ENCODE measurements at places on chromosomes 12 and 14. TPM values are rescaled to one million over a fixed set of nuclear protein-coding genes. Genes with fewer than 3 reads are reported as not detected.
A peak's percentile ranks its signal among the peaks of the same experiment; 100 is the strongest.

- H3K27ac ChIP-seq, result peak overlapping the region; percentile 88
- peaks cover 41% of the 10 kb centered on the region for H3K4me1 ChIP-seq
- H3K4me3 ChIP-seq, result peak overlapping the region; percentile 60
- no peak for DNase-seq
These were observed 1.3 kb downstream of the RNASE6 start for GRCh38 chr14:20782280-20782890.

DNA sequence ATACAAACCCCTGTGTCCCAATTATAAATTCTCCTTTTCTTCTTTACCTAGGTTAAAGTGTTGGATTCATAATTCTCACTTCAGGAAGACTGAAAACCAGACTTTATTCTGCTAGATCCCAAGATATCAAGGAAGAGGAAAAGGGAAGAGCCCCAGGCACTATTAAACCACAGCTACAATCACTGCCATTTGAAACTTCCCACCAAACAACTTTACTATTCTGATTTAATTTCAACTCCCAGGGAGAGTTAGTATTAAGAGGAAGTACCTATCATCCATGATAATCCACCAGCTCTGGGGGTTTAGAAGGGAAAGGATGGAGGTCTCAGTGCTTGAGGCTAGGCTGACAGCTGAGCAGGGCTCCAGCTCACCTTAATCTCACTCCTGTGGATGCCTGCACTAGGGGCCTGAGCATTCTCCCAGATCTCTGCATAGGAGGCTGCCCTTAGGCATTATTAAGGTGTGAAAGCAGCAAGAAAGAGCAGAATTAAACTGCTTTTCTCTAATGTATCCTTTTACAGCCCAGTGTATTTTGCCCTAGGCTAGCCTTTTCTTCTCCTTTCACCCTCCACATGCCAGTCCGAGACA is 52.9 kb downstream of the MYF5 start:
- H3K27ac ChIP-seq, result no peak overlapping the region
- no peaks in the 10 kb centered on the region for H3K36me3 ChIP-seq
- no peak for DNase-seq
- peaks cover 14% of the 10 kb centered on the region for H3K4me1 ChIP-seq

GRCh38 chr14:99596071-99596627 is 7.9 kb downstream of the CCDC85C start:
- H3K4me3 ChIP-seq, result no peak overlapping the region
- peak overlapping the region; percentile 87 for H3K27ac ChIP-seq
- DNase-seq, result no peak
- H3K36me3 ChIP-seq, result no peaks in the 10 kb centered on the region

- DNase-seq, result no peak
- H3K4me3 ChIP-seq, result no peak overlapping the region
- no peaks in the 10 kb centered on the region for H3K27me3 ChIP-seq
- H3K27ac ChIP-seq, result no peak overlapping the region
These were observed 174.7 kb upstream of the DAAM1 start for GRCh38 chr14:59013672-59014298.

DNA sequence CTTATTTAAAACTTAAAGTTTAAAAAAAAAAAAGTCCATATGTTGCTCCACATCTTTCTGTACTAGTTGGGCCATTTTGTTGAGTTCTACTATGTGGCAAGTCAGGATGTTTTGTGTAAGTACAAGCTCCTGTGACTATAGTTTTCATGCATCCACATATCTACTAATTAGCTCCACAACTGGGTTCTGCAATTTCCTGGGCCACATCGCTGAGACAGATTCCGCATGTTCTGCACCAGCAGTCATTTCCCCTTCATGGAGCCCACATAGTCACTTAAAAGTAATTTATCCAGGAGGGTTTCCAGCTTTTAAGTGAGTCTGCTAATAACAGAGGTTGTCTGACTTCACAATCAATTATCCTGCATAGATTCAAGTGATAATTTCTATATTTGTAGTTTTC is 461.4 kb downstream of the ZFP36L1 start:
- no peaks in the 10 kb centered on the region for H3K27me3 ChIP-seq
- H3K27ac ChIP-seq, result no peak overlapping the region
- no peak for DNase-seq
- no peak overlapping the region for H3K4me3 ChIP-seq
- no peaks in the 10 kb centered on the region for H3K36me3 ChIP-seq

GRCh38 chr12:128753438-128753837 is 70.3 kb downstream of the SLC15A4 start:
- no peak overlapping the region for H3K27ac ChIP-seq
- H3K4me1 ChIP-seq, result no peaks in the 10 kb centered on the region
- no peak for DNase-seq

PLEKHD1 gene
- 0.14 TPM for total RNA-seq

CLEC6A gene
- not detected for total RNA-seq

RAP1B gene
- total RNA-seq, result 90.4 TPM

TAMALIN gene
- 24.2 TPM for total RNA-seq

KCNK13 gene
- total RNA-seq, result not detected

PLEKHG7 gene
- not detected for total RNA-seq

INHBC gene
- 0.14 TPM for total RNA-seq

All from neural crest cell (in vitro differentiated cells).